ENCODE measurements at places on chromosomes 1 and 21.

- no peak for DNase-seq
Observed at GRCh38 chr1:211938561-211938997, 96.8 kb downstream of the INTS7 start.

- DNase-seq: no peak
Observed at GRCh38 chr1:161498646-161499045, 6.6 kb upstream of the FCGR2A start.

DNA sequence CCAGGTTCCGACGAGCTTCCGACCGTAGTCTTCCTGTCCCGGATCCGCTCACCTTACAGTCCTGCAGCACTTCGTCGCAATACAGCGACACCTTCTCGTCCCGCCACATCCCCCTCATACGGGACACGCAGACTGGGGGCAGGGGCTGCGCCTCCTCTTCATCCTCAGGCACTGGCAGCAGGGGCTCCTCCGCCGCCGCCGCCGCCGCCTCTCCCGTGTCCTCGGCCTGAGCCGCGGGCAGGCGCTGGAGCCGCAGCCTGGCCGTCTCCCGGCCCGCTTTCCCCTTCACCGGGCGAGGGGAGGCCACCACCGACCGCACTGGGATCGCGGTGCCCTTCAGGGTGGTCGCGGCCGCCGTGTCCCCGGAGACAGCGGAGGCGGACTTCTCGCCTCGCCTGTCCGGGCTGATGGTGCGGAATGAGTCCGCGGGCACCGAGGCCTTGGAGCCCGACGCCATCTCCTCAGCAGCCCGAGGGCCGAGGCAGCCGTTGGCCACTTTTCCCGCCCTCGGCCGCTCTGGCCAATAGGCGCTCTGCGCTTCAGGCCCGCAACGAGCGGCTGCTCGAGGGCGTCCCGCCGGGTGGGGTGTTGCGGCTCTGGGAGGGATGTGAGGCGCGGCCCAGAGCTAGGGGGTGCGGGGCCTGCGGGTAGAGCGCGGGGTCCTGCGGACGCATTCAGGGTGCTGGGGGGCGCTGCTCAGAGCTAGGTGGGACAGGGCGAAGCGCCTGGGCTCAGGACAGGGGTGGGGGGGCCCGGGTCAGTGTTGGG lies at the start of gene SHCBP1L:
Gene SHCBP1L, minus strand, starts transcription at position 490 of the 768 bp plus-strand sequence. Its CDS starts 33 bp downstream, at position 457.
- DNase-seq: peak; percentile 28

DNA sequence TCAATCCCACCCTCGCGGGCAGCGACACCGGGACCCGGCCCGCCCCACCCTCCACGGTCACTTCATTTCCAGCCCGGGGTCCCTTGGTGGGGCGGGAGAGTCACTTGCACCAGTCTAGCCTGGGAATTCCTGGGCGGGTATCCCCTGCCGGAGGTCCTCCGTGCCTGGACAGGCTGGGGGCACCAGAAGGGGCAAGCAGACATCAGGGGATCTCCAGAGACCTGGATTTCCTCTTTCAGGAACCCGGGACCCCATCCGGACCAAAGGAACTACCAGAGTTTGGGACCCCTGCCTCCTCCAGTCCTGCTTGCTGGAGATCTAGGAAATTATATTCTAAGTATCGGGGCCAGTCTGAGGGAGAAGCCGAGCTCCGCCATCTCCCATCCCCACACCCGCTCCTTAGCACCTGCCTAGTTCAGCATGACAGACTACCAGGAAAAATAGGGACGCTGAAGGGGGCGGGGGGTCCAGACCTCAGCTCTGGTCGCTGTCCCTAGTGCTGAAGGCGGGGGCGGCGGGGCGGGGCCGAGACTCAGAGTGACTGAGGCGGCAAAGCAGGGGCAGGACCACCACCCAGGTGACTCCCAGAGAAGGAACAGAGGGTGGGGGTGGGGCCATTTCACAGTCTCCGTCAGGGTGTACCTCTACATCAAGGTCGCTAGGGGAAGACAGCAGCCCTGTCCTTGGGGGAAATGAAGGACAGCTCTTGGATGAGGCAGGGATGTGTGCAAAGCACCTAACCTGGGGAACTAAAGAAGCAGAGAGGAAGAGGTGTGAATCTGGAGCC lies 832 bp downstream of the HCN3 start:
- peak; percentile 59 for DNase-seq

- DNase-seq: peak; percentile 59
Observed at GRCh38 chr1:164617377-164618201, 58.6 kb downstream of the PBX1 start.

GRCh38 chr1:232722626-232723025 lies 82.6 kb upstream of the MAP10 start:
- peak; percentile 12 for DNase-seq

DNA sequence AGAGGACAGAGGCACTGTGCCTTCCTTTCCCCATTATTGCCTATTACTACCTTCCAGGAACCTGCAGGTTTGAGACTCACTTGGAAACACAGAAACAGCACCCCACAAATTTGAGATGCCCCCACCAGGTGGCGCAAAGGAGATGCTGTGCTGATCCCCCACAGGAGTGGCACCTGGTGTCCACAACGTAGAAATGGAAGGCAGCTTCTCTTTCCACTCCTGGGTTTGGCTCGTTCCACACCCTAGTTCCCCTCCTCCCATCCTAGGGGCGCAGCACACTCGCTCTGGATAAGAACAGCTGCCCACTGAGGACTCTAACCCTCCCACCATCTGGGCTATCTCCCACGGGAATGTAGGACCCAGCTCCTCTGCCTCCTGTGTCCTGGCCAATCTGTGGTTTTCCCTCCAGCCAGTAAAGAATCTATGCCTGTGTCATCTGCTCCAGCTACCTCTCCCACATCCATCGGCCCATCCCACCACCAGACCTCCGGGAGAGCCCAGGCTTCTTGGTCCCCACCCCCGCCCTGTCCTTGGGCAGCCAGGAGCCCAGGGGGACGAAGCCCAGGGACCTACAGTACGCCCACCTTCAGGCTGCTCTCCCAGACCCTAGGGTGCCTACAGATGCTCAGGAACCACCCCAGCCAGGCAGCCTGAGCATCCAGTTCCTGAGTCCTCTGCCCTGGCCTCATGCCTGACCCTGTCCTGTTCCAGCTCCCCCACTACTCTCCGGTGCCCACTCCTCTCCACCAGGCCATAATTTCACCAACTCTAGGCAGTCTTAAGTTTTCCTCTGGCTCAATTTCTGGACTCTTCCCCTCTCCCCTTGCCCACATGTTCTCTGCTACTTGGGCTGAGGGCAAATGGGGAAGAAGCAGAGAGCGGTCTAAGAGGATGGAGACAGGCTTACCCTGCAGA lies 549 bp downstream of the THBS3 start:
- DNase-seq: peak; percentile 89

DNA sequence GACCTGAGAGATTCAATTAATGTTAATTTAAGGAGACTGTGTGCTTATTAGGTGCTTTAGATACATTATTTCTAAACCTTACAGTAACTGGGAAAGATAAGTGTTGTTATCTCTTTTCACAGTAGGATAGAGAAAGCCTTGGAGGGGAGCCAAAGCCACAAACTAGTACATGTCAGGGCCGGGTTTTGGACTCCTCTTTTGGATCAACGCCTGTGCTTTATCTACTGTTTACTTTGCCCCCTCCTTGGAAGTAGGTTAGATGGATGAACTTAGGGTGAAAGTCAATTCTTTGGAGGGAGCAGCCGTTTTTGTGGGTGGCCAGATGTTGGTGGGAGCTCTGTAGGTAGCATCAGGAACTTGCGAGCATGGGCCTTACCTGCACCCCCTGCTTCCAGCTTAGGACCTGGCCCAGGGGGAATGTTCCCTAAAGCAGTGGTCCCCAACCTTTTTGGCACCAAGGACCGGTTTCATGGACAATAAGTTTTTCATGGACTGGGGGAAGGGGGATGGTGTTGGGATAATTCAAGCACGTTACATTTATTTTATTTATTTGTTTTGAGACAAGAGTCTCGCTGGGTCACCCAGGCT lies 1.7 kb downstream of the HHAT start:
- no peak for DNase-seq

- no peak for DNase-seq
Observed at GRCh38 chr1:54460351-54460750, 54.2 kb upstream of the SSBP3 start.

DNA sequence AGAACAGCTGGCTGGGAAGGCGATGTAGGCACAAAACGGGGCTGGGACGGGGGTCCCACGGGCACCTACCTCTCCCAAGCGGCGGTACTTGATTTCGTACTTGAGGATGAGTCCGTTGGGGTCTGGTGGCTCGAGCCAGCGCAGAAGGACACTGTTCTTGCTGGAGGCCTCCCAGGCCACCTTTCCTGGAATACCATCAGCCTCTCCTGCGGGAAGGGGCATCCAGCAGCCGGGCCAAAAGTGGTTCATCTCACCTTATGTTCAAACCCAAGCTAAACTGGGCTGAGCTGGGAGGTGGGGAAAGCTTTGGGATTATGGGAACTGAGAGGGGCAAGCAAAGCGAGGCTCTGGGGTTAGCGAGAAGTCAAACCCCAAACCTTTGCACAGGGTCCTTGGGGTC lies 14.3 kb downstream of the INSRR start:
- no peak for DNase-seq

DNA sequence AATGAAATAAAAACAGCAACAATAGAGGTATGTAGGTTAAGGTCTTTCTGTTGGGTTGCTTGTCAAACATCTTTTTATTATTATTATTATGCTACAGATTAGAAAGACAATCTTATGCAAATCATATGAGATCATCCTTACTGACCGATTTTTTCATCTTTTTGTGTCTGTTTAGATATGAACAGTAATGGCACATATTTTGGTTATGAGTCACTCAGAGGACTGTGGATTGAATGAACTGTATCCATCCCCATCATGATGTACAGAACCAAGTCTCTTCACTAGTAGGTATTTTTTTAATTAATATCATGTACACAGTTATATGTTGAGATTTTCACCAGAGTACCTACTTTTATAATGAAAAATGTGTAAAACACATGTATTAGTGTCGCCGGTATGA lies 159.1 kb downstream of the CHRM3 start:
- DNase-seq: no peak

GRCh38 chr1:191366686-191367085 lies 791.6 kb upstream of the RGS18 start:
- no peak for DNase-seq

- peak; percentile 73 for DNase-seq
Observed at GRCh38 chr1:51877434-51878307, 856 bp downstream of the NRDC start.

DNA sequence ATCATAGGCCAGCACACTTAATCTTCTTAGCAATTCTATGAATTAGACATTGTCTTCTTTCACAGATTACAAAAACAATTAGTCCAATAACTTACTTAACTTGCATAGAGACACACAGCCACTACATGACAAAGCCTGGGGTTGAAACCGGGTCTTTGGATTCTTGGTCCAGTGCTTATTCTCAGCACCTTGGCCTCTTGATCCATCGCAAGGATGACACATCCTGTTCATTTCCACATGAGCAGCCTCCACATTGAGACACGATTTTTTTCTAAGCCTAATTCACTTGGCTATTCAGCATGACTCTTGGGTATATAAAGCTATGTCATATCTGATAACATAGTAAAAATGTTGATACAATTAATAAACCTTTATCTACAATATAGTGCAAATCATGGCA lies 221.0 kb upstream of the FOXD3 start:
- DNase-seq: no peak

- peak; percentile 73 for DNase-seq
Observed at GRCh38 chr1:145846201-145846612, 777 bp downstream of the NUDT17 start.

- peak; percentile 98 for DNase-seq
Observed at GRCh38 chr21:29299916-29300806, 1.4 kb downstream of the BACH1 start.

GRCh38 chr1:29365906-29366670 lies 129.8 kb downstream of the PTPRU start:
- no peak for DNase-seq

DNA sequence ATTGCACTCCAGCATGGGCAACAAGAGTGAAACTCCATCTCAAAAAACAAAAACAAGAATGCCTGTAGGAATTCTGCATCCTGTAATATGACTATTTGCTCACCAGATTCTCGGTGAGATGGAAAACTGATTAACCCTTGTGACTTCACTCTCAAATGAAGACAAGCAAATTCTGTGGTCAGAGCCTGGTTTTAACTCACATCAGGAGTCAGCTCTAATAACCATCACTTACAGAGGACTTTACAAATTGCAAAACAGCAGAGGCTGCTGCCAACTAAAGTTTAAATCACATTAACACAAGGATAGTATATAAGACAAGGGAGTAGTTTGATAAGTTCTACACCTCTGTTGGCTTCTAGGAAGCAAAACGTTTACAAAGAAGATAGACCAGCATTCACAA lies 35.7 kb upstream of the FAM163A start:
- no peak for DNase-seq

DNA sequence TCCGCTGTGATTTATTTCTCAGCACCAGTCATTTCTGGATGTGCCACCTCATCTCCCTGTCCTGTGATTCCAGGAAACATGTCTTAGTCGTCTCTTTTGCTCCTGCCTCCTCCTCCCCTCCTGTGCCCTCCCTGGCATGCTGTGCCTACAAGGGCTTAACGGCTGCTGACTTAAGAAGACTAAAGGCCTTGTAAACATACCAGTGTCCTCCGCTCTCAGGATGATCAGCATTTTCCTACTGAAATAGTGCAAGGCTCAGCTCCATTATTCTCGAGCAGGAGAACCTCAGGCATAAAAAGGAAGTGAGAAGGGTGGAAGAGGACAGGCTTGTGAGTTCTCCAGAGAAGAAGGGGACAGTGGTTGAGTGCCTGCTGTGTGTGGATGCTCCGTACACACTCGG lies 61.6 kb upstream of the RUNX3 start:
- no peak for DNase-seq

DNA sequence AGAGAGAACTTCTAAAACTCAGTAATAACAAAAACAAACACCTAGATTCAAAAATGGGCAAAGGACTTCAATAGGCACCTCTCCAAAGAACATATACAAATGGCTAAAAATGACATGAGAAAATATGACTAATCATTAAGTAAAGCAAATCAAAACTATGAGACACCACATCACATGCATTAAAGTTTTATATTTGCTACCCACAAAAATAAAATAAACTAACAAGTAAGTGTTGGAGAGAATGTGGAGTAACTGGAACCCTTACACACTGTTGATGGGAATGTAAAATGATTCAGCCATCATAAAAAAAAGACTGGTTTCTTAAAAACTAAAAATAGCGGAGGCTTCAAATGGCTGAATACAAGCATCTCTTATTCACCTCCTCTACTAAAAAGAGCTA lies 262.1 kb upstream of the PKN2 start:
- no peak for DNase-seq

DNA sequence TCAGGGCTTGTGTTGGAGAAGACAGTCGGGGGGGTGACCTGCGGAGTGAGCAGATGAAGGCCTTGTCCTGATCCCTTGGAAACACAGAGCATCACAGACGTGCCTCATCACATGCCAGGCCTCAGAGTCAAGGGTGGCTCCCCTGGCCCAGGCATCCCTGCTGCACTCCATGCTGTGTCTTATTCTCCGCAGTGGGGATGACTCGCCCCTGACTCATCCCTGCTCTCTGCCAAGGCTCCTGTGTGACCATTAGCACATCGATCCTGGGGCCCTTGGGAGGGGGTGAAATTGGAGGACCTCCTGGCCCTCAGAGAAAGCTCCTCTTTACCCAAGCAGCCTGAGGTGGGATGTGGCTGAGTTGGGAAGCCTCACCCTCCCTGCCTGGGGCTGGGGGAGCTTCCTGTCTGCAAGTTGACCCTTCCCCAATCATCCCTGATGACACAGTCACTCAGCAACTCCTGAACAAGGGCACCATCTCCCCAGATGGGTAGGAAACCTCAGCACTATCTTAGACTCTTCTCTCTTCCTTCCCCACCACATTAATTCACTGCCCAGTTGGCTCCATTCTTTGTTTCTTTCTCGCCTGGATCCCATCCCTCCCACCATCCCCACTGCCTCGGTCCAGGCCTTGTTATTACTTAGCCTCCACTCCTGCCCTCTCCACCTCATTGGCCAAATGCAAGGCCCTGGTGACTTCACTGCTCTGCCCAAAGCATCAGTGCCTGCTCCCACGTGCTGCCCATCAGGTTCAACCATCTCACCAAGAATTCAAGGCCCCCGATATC lies 74.6 kb downstream of the CAMK2N1 start:
- DNase-seq: peak; percentile 96

Measured in GM23248 (cell line).